ENCODE measurements at places on chromosomes 5 and 9.

- no peak for DNase-seq
Measured at GRCh38 chr9:69389437-69389995, 64.5 kb downstream of the ENTREP1 start.

DNA sequence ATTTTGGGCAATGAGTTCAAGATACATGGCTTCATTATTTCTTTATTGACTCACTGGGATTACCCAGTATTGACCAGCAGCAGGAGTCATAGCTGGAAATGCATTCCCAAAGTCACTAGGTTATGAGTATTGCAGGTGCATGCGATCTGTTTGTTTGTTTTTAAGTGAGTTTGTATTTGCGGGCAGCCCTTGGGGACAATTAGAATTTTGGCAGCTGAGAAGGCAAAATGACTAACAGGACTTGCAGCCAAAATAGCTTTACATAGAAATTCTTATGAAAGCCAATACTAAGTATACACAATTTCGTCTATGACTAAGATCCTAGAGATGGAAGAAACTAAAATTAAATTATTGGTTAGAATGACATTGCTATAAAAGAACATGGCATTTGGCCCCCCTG is 18.1 kb upstream of the RGMB start:
- no peak for DNase-seq

DNA sequence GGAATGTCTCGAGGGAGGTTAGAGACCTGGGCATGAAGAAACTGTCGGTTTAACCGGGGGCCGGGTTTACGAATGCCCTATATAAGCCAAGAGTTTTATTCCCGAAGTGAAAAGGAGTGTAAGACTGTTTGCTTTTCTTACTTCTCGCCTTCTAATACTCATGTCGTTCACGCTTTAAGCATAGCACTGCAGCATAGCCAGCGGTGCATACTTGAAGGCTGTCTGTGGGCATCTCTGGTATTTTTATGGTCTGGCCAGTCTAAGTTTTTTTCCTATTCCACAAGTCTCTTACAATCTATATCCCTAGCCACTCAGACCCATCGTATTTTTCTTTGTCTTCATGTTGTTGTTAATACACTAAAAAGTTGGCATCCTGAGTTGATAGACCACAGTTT is 1.2 kb downstream of the UHRF2 start:
- DNase-seq: no peak

GRCh38 chr9:27368316-27368985 is 71.5 kb upstream of the EQTN start:
- DNase-seq: no peak

DNA sequence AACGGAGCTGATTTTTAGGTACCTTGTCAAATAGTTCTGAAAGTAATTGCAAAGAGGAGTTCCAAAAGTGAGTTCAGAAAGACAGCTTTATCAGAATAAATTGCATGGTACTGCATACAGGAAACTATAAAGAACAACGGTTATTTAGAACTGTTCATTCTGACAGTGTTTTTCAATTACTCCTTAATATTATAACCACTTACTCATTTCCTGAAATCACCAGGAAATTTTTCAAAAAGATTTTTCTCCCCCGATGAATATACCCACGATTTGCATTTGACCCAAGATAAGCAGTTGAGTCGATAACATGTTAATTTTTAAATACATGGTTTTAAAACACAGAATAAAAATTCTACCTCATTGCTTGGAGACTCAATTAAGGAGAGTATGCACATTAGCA is 9.4 kb downstream of the DOCK8 start:
- DNase-seq: no peak

- no peak for DNase-seq
Measured at GRCh38 chr5:79850316-79850822, 140.7 kb downstream of the MTX3 start.

GRCh38 chr9:112239708-112240107 is 64.6 kb upstream of the SUSD1 start:
- DNase-seq: no peak

GRCh38 chr5:81794226-81794625 is 43.3 kb upstream of the SSBP2 start:
- no peak for DNase-seq
